ENCODE measurements at places on chromosomes 1 and 21.

- DNase-seq, result no peak
Observed at GRCh38 chr1:80659161-80659560, 1141.6 kb upstream of the ADGRL2 start.

DNA sequence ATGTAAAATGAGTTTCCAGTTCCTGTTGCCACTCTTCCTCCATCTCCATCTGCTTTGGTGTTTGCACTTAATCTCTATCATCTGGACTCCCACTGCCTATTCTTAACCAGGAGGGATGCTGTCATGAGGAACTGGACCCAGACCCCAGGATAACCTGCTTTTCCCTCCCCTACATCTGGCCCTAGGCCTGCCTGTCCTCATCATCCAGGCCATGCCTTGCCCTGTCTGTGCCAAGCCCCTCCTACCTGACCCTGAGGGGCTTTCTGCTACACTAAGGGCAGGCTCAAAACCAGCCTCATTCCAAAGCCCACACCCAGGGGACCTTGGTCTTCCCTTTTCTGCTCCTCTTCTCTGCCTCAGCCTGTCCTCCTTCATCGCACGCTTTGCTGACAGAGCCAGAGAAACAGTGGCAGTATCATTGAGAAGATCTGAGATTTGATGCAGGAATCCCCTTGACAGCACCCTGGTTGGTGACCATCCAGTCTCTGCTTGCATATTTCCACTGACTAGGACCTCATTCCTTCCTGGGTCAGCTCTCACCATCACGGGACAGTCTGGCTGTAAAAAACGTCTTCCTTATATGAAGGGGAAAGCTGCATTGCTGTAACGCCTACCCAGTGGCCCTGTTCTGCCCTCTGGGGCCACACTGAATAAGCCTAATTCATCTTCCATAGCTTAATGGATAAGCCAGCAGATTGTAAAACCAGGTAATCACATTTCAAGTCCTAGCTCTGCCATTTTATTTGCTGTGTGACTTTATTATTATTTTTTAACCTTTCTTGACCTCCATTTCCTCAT is 38.8 kb downstream of the PLXNA2 start:
- no peak for DNase-seq

DNA sequence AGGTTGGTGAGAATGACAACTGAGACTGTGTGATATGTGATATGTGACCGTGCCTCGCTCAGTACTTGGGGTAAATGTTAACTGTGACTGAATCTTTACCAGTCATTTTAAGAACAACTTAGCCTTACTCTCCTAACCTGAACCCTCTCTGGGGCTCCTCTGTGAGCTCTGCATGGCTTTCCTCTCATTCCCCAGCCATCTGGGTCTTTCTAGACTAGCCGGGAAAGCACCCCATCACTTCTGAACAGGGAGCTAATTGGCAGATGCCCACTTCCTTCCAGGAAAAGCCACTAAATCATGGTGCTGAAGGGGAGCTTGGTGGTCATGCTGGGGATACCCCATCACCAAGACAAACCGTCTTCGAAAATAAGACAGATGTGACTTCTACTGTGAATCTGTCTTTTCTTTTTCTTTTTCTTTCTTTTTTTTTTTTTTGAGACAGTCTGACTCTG is 16.5 kb upstream of the FOXO6 start:
- DNase-seq, result no peak

DNA sequence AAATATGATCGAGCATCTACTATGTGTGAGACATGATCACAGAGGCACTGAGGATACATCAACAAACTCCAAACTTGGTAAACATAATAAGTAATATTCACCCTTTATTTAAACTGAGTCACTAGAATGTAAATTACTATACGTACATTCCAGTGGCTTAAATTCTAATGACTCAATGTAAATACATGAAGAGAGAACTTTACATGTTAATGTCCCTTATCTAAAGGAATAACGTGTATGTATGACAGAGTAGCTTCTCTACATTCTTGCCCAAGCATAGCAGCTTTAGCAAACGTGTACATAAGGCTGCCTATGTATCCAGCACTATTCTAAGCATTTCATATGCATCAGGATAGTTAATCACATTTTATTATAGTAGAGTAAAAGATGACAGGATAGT is 111.8 kb upstream of the CYYR1 start:
- no peak for DNase-seq

GRCh38 chr1:43381612-43382011 is 8.0 kb downstream of the MED8 start:
- no peak for DNase-seq

DNA sequence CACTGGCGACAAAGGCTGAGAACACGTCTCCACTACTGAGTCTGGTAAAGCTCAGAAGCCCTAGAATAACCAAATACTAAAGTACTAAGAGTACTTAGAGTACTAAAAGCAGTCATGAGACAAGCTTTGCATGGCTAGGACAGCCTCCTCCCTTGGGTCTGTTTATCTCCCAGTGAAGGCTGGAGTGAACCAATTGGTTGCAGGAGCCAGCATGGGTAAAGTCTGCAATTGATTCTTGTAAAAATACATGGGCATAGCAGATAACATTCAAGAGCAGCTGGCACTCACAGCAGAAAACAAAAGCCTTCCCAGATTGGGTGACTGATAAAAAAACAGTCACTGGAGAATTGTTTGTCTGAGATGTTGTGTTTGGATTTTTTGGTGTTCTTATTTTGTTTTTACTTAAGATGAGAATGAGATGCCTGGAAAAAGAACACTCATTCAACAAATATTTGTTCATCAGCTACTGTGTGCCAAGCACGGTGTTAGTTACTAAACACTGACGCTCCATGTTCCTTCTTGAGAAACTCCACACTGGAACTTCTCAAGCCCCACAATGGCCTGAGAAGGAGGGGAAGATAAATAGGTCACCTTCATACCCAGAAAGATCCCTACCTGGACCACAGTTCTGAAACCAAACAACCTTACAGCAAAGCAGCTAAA is 3.7 kb downstream of the IRF6 start:
- no peak for DNase-seq

DNA sequence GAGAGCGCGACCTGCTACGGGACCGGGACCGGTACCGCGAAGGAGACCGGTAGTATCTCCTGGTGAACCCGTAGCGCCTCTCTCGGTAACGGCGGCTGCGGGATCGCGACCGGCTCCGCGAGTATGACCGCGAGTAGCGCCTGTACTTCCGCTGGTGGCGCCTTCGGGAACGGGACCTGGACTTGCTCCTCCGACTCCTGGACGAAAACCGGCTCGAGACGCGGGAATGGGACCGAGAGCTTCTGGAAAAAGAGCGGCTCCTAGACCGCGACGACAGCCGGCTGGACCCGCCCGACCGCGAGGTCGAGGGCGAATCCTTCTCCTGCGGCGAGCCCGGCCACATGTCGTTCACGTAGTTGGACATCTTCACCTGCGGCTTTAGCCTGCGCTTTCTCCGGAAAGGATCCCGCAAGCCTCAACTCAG is 642 bp downstream of the RSRP1 start:
- DNase-seq, result no peak

DNA sequence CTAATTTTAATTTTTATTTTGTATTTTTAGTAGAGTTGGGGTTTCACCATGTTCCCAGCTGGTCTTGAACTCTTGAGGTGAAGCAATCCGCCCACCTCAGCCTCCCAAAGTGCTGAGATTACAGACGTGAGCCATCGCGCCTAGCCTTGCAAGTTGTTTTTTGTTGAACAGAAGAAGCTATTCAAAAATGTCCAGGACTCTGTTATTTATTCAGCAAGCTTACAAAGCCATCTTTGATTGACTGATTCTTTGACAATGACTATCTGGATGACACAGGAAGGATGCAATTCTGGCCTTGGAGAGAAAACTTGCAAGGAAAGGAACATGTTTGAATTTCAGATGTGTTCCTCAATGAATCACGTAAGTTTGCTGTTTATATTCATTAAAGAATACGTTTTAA is 63.5 kb downstream of the MAP3K7CL start:
- no peak for DNase-seq

DNA sequence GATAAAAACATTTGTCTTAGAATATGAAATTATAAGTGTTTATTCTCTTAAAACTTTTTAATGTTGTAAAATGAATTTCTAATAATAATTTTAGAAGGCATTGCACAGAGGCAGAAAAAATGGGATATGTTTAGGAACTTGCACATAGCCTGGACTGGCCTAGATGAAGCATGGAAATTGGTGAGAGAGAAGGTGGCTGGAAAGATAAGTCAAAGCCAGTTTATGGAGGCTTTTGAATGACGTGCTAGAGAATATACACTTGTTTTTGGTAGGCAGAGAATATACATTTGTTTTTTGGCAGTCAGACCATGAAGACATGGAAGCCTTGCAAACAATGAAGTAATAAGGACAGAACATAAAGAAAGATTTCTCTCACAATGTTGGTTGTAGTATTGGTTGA is 2.3 kb upstream of the C4BPA start:
- DNase-seq, result no peak
